D721Med (cell line): ENCODE measurements at places on chromosomes 7 and 10.

- DNase-seq, result no peak
These were observed 86.9 kb downstream of the CARD11 start for GRCh38 chr7:2956526-2957368.

- no peak for DNase-seq
These were observed 701.3 kb upstream of the KCND2 start for GRCh38 chr7:119571666-119572065.

DNA sequence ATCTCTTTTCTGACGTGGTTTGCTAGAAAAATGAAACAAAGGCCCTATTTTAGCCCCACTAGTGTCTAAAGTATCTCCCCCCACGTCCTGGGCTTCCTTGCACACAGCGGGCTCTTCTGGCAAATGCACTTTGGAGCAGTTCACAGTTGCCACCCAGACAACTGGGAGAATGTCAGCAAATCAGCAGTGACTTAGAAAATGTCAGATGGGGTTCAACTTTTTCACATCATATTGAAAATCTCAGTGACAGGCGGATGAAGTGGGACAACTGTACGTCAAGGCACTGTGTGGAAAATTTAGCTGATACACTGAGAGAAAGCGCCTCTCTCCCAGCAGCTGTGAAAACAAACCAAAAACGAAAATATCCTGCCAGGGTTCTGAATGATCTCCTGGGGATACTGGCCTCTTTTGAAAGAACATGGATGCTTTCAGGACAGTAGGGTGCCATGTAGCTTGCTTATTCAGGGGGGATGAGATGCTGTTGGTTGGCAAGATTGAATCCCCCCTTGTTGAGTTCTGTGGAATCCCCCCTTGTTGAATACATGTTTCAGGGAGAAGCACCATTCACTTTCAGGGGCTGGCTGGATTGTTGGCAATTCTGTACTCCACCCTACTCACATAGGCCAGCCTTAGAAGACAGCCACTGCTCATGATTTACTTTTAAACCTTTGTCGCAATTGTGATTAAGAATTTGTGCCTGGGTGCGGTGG is 372.8 kb upstream of the CELF2 start:
- no peak for DNase-seq

DNA sequence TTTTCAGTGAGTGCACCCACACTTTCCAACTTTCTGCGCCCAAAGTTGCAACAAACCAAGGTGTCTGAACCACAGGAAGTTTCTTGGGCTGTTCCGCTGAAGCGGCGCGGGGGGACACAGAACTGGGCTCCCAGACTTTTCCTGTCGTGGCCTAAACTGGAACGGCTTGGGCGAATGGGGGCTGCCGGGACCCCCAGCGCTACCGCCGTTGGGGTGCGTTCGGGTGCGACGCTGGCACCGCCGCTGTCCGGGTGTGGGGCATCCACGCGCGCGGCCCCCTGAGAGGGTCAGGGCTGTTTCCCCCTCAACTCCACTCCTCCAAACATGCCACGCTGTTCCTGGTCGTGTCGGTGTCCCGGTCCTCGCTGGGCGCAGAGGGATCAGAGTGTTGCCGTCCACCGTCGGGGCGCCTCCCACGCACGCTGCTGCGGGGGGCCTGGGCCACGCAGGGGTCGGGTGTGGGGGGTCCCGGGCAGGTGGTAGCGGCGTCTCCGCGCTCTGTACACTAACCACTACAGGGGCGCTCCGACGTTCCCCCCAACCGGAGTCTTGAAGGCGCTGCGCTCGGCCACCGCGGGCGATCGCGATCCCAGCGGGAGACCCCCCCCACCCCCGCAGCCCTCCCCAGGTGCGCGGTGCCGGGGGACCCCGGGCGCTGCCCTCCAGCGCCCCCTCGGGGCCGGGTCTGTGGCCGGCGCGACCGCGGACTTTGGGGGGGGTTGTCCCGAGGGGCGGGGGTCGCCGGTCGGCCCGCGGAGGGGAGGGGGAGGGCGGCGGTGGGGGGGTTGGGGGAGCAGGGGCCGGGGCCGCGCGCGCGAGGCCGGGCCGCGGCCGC is 2.2 kb upstream of the CUX1 start:
- no peak for DNase-seq

DNA sequence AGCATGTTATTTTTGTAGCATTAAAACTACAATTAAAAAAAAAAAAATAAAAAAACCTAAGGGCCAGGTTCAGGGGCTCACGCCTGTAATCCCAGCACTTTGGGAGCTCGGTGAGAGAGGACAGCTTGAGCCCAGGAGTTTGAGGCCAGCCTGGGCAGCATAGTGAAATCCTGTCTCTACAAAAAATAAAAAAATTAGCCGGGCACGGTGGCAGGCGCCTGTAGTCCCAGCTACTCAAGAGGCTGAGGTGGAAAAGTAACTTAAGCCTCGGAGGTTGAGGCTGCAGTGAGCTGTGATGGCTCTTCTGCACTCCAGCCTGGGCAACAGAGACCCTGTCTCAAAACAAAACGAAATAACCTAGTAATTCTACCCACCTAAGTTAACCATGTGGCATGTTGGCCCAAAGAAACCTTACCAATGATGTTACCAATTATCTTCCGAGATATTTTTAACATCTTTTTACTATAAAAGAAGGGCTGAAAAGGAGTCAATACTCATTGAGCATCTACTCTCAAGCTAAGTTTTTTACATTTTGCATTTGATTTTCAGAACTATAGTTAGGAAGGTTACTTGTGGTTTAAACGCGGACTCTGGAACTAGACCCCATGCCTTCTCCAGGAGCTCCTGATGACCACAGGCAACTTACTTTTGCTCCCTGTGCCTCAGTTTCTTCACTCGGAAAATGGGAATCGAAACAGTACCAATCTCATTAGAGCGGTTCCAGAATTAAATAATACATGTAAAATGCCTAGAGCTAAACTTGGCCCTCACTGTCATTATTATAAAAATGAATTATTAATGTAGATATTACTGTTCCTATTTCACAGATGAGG is 1.4 kb downstream of the ITGB1 start:
- DNase-seq, result no peak

- no peak for DNase-seq
These were observed 48.7 kb downstream of the BPGM start for GRCh38 chr7:134695321-134695860.

GRCh38 chr7:20394284-20394683 is 63.6 kb downstream of the ITGB8 start:
- DNase-seq, result no peak

GRCh38 chr7:117269417-117269816 is 53.4 kb downstream of the WNT2 start:
- no peak for DNase-seq

GRCh38 chr10:122861711-122862161 is 16.1 kb upstream of the CUZD1 start:
- no peak for DNase-seq

DNA sequence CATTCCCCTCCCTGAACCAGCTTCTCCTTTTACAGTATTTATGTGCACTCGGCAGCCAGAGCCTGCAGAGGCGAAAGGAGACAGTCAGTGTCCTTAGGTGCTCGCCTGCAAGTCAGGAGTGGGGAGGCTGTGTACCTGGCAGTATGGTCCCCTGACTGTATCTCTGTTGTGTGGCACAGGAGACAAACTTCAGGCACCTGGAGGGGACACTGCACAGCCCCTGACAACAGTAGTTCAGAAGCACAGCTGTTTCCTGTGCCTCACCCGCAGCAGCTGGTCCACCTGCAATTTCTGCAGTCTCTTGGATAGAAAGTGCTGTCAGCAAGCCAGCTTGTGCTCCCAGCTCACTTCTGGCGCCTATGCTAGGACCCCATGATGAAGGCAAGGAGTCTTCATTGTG is 73.4 kb upstream of the LAMB4 start:
- DNase-seq, result no peak

DNA sequence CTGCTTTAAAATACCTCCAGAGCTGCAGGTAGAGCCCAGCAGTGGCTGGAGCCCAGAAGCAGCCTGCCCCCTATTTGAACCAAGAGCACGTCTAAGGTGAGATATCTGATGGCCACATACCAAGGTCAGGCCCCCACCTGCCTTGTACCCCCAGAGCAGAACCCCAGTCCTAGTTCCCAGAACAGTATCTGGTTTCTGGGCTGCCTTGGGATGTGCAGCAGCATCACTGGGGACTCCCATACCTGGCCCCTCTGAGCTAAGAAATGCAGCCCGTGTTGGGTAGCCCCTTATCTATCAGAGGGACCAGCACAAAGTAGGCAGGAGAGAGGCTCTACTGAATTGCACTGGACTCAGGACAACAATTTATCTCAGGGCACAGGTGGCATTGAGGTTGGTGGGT is 8.9 kb downstream of the SFTPD start:
- no peak for DNase-seq

- DNase-seq, result no peak
These were observed 944.3 kb downstream of the GATA3 start for GRCh38 chr10:8998751-8999150.

DNA sequence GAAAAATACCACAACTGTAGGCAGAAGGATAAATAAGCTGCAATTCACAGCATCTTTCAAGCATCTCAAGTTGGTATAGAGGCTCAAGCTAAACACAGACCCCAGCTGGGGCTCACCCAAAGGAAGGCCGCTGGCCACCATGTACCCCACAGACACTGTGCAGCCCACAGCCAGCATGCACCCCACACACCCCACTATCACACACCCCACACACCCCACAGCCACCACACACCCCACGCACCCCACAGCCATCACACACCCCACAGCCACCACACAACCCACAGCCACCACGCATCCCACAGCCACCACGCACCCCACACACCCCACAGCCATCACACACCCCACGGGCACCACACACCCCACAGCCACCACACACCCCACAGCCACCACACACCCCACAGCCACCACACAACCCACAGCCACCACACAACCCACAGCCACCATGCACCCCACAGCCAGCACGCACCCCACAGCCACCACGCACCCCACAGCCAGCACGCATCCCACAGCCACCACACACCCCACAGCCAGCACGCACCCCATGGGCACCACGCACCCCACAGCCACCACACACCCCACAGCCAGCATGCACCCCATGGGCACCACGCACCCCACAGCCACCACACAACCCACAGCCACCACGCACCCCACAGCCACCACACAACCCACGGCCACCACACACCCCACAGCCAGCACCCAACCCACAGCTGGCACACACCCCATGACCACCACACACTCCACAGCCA is 214.7 kb downstream of the DNAJB6 start:
- DNase-seq, result no peak

- DNase-seq, result no peak
These were observed 2.9 kb upstream of the MTPN start for GRCh38 chr7:135980012-135980551.

DNA sequence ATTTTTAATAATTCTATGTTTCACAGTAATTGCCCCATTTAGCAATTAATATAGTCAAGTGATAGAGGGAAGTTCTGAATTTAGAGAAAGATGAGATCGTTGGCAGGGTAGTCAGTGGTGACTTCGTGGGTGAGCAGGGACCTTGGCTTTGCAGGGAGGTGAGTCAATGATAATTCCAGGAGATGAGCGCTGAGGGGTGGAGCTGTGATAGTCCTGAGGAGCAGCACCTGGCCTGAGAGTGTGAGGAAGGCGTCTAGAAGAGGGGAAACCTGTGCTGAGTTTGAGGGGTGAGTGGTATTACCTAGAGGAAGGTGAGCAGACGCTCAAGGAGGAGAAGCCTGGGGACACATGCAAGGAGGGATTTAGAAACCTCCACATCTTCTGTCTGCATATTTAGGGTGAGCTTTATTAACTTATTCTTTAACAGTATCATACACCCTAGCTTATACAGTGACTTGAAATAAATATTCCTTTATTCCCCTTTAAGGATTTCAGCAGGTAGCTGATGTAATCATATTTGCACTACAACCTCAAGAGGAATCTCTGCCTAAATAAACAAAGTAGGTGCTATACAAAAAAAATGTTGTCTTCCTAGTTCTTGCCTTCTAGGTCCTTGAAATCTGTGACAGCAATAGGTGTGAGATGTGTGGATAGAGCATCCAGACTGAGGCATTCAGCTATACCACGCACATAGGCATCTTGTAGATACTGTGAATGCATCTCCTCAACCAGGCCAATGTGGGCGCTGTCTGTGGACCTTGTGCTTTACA is 2.1 kb upstream of the TRIL start:
- no peak for DNase-seq

DNA sequence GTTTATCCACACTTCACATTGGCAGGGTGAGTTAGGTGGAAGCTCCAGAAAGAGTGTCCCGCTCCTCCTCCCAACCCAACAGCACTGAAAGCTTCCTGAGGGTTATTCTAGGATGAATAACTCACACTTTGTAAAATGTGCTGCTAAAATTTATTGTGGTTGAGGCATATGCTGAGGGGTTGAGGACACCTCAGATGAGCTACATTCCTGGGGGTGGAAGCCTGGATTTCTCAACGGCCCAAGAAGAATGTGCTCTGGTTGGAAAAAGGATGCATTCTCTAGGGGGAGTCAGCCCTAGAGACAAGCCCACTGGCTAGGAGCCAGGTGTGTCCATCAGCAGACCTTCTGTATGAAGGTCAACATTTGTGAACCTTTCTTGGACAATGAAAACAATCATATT is 91.5 kb upstream of the PDE1C start:
- DNase-seq, result no peak

DNA sequence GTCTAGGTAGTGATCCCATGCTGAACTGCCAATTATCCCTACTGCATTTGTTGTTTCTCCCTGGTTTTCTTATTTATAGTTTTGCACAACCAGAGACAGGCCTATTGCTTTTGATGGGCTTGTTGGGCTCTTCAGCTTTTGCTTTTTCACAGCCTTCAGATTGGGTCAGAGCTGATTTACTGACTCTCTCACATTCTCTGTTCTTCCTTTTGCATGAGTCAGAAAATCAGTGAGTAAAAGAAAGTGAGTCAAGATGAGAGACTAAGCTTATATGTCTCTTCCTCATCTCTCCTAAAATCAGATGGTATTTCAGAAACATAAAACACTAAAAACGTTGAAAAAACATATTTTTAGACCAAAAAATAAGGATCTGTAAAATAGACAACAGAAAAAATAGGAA is 1135.4 kb downstream of the XPNPEP1 start:
- DNase-seq, result no peak

GRCh38 chr10:132550366-132551092 is 12.9 kb downstream of the INPP5A start:
- no peak for DNase-seq

DNA sequence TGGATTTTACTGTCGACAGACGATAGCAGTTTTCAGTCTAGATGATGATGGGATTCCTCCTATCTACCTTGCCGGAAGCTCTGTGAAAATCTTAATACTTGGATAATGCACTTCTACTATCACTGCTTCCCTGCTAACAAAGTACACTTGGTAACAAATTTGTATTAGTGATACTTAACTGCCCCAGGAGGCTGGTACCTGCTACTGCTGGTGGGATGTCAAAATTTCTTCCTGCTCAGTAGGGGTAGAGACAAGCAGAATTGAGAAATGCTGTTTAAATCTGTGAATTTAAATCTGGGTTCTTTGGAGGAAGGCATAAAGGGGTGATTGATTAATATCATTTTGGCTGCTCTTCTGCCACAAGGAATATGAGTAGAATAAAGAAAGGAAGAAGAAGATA is 99.8 kb upstream of the STRIP2 start:
- DNase-seq, result no peak

DNA sequence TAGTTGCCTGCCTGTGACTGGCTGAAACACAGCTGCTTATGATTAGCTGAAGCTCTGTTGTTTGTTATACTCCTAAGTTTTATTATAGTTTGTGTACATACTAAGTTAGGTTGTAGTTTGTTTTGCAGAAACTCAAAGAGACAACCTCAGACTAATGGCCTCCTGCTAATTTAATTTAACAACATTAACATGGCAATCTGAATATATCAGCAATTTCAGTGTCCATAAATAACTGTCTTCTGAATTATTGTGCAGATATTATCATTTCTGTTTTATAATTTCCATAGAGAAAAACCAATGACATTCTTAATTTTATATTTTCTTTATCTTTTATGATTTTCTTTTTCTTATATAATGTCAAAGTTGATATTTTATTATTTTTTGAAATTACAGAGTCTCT is 298.1 kb upstream of the PLXDC2 start:
- no peak for DNase-seq
